ENCODE measurements at places on chromosomes 1 and 21.

DNA sequence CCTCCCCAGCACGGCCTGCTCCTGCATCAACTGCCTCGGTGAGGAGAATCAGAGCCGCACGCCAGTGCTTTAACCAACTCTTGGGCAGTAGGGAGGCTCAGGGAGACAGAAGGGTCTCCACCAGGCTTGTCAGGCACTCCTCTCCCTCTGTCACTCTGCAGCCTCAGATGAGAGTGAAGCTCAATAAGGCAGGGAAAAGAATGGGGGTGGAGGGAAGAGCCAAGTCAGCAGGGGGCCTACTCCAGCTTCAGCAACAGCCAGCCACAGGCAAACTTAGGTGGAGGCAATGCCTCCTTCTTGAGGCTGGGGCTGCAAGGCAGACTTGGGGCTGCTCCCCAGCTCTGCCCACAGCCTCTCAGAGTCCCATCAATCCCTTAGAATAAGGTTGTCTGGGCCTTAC is 51.8 kb upstream of the A3GALT2 start:
- DNase-seq: no peak

DNA sequence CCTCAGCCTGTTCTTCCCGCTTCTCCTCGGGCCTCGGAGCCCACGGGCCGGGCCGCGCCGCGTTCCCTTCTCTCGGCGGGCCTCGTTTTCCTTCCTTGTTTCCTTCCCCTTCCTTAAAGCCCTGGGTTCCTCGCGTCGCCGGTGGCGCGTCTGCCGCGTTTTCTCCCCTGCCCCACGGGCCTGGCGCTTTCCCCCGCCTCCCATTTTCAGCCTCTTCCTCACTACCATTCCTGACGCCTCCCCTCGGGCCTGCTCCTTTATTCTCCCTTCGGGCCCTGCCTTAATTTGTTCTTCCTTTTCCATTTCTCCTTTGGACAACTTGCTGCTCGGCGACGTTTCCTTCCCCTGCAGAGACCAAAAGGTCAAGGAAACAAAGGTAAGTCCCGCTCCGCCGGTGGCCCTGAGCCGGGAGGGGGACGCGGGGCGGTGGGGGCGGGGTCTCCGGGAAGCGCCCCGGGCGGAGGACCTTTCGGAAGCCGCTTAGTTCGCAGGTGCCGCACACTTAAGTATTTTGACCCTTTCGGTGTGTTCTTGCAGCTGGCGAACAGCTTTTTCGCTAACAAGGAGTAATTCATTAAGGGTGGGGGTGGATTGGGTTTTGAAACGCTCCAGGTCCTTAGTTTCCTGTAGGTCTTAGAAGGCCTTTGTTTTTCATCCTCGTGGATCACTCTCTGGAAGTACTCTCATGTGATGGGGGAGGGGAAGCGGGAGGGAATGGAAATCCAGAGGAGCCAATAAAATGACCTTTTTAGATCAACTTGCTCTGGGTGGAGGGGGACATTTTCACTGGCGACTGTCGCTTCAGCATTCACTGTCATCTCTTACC is 780 bp downstream of the YTHDF2 start:
- peak; percentile 27 for DNase-seq

DNA sequence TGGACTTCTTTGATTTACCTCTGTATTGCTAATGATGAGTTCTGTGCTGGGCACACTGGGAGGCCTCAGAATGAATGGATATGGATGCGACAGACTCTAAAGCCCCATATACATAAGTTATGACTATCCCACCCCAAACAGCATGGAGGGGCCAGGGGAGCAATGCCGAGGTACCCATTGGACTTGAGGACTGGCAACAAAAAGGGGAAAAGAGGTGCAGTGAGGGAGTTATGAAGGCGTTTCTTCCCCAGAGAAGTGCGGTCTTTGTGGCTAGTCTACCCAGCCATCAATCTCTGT is 15.2 kb upstream of the CDCA8 start:
- DNase-seq: no peak

- DNase-seq: no peak
These were observed 97.9 kb downstream of the CSMD2 start for GRCh38 chr1:34066981-34067603.

DNA sequence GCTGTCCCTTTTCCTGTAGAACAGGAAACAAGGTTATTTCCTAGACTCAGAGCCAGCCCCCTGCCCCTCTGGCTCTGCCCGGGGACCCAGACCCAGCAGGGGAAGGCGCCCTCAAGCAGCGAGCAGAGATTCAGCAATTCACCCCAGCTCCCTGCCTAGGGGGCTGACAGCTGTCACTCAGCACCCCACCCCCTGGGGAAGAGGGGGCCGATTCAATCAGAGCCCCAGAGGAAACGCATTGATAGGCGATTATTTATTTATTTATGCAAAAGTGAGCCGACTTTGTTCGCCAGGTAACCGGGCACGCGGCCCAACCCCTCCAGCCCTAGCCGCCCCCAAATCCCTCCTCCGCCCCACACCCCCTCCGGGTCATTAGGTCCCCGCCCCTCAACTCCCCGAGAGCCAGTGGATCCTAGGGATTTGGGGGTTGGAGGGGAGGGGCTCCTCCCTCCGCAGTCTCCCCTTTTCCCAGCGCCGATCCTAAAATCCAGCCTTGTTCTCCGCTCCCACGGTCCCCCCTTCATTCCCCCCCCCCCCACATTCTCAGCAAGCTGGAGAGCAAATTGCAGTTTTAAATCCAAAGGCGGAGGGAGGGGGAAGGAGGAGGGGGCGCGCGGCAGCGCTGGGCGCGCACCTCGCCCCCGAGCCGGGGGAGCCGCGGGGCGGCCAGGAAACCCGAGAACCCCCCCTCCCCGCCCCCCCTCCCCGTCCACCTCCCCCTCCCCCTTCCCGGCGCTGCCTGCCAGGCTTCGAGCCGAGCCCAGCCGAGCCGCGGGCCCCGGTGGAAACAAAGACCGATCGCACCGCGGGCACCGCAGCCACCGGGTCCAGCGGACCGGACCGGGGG is 1.3 kb downstream of the AHDC1 start:
- peak; percentile 33 for DNase-seq

GRCh38 chr1:229196404-229197264 is 74.3 kb upstream of the RAB4A start:
- DNase-seq: no peak

DNA sequence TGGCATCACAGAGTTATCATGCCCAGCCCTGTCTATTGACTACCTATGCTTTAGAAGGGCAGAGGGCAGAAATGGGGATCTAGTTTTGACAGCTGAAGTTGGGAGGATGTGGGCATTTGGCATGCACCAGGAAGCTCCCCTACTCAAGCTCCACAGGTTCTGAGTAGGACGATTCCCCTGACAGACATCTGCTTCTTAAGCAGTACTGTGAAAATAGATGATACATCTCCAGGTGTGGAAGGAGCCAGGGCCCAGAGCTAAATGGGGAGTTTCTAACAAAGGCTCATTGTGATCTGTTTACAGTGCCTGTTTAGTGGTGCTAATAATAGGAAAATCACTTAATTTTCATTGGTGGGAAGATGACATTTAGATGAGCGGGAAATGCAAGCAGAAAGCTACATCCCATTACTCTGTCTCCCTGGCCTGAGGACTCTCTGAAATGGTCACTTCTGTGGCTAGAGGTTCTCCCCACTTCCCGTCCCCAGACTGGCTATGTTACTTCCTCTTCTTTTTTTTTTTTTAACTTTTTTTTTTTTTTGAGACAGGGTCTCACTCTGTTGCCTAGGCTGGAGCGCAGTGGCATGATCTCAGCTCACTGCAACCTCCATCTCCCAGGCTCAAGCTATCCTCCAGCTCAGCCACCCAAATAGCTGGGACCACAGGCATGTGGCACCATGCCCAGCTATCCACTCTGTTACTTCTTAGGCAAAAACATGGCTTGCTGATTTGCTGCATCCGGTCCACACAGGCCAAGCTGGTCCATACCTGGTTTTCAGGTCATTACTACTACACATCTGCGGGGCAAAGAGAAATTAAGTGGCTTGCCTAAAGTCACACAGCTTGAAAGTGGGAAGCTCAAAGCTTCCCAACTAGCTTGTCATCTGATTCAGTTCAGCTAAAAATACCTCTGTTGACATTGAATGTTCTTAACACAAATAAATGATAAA is 23.2 kb upstream of the CNIH3 start:
- DNase-seq: no peak

DNA sequence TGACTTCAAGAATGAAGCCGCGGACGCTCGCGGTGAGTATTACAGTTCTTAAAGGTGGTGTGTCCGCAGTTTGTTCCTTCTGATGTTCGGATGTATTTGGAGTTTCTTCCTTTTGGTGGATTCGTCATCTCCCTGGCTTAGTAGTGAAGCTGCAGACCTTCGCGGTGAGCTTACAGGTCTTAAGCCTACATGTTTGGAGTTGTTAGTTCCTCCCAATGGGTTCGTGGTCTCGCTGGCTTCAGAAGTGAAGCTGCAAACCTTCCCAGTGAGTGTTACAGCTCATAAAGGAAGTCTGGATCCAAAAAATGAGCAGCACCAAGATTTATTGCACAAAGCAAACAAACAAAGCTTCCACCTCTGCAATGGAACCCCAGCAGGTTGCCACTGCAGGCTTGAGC is 14.7 kb downstream of the LDLRAD1 start:
- DNase-seq: no peak

All from T follicular helper cell (primary cell).